ENCODE measurements at places on chromosomes 7 and 10. TPM values are rescaled to one million over a fixed set of nuclear protein-coding genes. Genes with fewer than 3 reads are reported as not detected.
A peak's percentile ranks its signal among the peaks of the same experiment; 100 is the strongest.

The TEX36 gene
- not detected for total RNA-seq

GRCh38 chr10:116272440-116273283, at the start of gene GFRA1:
Gene GFRA1, minus strand, starts transcription at chr10:116273206. Its CDS starts 1,177 bp downstream, at chr10:116272029.
- H3K4me3 ChIP-seq: peak within 1 kb of the TSS; percentile 51
- H3K27me3 ChIP-seq: peaks cover 71% of the 10 kb centered on the region
- H3K36me3 ChIP-seq: no peaks in the 10 kb centered on the region

GRCh38 chr7:116512520-116513188, 12.2 kb upstream of the CAV1 start:
- no peaks in the 10 kb centered on the region for H3K27me3 ChIP-seq
- H3K4me3 ChIP-seq: peak overlapping the region; percentile 45
- peak overlapping the region; percentile 71 for H3K27ac ChIP-seq
- H3K36me3 ChIP-seq: peaks cover 3% of the 10 kb centered on the region
- DNase-seq: no peak
- peaks cover 6% of the 10 kb centered on the region for H3K4me1 ChIP-seq

GRCh38 chr10:122647383-122647968, 52.2 kb downstream of the C10orf120 start:
- no peak for DNase-seq
- H3K36me3 ChIP-seq: no peaks in the 10 kb centered on the region
- H3K27me3 ChIP-seq: no peaks in the 10 kb centered on the region
- no peak overlapping the region for H3K4me3 ChIP-seq
